ENCODE measurements at places on chromosomes 3 and 15. TPM values are rescaled to one million over a fixed set of nuclear protein-coding genes. Genes with fewer than 3 reads are reported as not detected.
A peak's percentile ranks its signal among the peaks of the same experiment; 100 is the strongest.

DNA sequence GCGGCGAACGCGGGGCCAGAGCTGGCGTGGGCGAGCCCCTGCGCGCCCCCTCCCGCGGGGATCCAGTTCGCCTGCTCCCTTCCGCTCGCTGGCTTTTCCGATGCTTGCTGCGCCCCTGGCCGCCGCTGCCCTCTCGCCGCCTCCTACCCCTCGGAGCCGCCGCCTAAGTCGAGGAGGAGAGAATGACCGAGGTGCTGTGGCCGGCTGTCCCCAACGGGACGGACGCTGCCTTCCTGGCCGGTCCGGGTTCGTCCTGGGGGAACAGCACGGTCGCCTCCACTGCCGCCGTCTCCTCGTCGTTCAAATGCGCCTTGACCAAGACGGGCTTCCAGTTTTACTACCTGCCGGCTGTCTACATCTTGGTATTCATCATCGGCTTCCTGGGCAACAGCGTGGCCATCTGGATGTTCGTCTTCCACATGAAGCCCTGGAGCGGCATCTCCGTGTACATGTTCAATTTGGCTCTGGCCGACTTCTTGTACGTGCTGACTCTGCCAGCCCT is 721 bp downstream of the P2RY1 start:
- DNase-seq: no peak

DNA sequence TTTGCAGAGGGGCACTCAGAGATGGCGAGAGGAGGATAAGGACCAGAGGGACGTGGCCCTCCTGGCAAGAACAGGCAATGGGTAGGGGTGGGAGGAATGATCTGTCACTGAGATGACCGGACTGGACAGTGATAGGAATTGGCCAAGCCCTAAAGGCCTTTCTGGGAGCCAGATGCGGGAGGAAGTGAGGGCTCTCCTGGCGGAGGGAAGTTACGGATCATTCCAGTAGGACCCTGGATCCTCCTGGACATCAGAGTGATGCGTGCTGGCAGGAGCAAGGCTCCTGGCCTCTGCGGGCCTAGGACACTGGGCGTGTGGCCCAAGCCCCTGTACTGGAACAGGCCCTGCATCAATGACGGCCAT is 23.4 kb downstream of the KIF7 start:
- no peak for DNase-seq

GRCh38 chr3:101873619-101874018 is 24.3 kb downstream of the NFKBIZ start:
- DNase-seq: peak; percentile 42

GRCh38 chr15:96858694-96859093 is 528.2 kb downstream of the NR2F2 start:
- no peak for DNase-seq

GRCh38 chr15:81754078-81754477 is 291.7 kb downstream of the MEX3B start:
- no peak for DNase-seq

GRCh38 chr3:95184038-95184437 is 1121.2 kb downstream of the NSUN3 start:
- no peak for DNase-seq

DNA sequence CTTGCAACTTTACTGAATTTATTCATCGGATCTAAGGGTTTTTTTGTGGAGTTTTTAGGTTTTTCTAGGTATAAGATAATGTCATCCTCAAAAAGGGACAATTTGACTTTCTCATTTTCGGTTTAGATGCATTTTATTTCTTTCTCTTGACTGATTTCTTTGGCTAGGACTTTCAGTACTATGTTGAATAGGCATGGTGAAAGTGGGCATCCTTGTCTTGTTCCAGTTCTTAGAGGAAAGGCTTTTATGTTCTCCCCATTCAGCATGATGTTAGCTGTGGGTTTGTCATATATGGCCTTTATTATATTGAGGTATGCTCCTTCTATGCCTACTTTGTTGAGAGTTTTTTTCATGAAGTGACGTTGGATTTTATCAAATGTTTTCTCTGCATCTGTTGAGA is 106.7 kb downstream of the FAM43A start:
- no peak for DNase-seq

Gene PARP9
- total RNA-seq: 22.8 TPM

Gene ANKRD63
- total RNA-seq: not detected

Data from A172 (cell line).